ENCODE measurements at places on chromosomes 2 and 18.
A peak's percentile ranks its signal among the peaks of the same experiment; 100 is the strongest.

DNA sequence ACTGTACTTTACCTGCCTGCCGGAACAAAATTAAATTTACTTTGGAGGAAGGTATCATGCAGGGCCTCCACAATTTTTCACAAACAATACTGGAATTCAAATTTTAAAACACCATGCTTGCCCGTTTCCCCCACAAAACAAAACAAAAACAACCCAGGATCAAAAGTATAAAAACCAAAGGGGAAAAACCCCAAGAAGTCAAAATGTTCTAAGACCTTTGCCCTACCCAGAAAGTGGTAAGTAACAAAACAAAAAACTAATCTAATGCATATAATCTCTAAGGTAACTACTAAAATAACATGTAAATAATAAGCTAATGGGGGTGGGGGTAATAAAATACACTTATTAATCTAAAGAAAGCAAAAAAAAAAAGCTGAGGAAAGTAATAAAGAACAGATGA is 60.5 kb downstream of the CUL3 start:
- peaks cover 12% of the 10 kb centered on the region for H3K4me1 ChIP-seq
- no peak for DNase-seq
- H3K4me3 ChIP-seq = no peak overlapping the region
- H3K27ac ChIP-seq = no peak overlapping the region
- H3K27me3 ChIP-seq = no peaks in the 10 kb centered on the region

DNA sequence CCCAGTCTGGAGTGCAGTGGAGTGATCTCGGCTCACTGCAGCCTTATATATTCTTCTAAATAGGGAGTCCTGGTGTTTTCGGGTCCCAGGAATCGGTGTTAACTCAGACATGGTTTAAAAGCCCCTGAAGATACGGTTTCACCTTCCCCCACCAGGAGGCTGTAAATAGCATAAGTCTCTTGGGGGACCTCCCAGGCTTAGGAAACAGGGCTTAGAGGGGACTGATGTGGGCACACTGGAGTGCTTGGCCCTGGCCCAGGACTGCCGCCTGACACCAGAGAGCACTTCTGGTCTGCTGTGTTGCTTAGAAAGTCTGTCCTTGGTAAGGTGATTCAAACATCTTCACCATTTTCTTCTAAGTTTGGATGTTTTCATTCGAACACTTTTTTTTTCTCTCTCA is 39.7 kb upstream of the MAP4K4 start:
- no peak for DNase-seq
- H3K4me1 ChIP-seq = no peaks in the 10 kb centered on the region
- no peaks in the 10 kb centered on the region for H3K27me3 ChIP-seq
- H3K27ac ChIP-seq = no peak overlapping the region
- peaks cover 3% of the 10 kb centered on the region for H3K36me3 ChIP-seq

GRCh38 chr18:35804377-35804776 is 168.1 kb upstream of the RMP24 start:
- peaks cover 9% of the 10 kb centered on the region for H3K27me3 ChIP-seq
- DNase-seq = no peak
- no peaks in the 10 kb centered on the region for H3K4me1 ChIP-seq
- H3K27ac ChIP-seq = no peak overlapping the region
- H3K36me3 ChIP-seq = no peaks in the 10 kb centered on the region

GRCh38 chr18:35811896-35812295 is 160.6 kb upstream of the RMP24 start:
- no peaks in the 10 kb centered on the region for H3K4me1 ChIP-seq
- no peak overlapping the region for H3K4me3 ChIP-seq
- DNase-seq = no peak
- H3K27ac ChIP-seq = no peak overlapping the region

- no peak overlapping the region for H3K27ac ChIP-seq
- no peak for DNase-seq
- no peak overlapping the region for H3K4me3 ChIP-seq
- H3K27me3 ChIP-seq = no peaks in the 10 kb centered on the region
- H3K4me1 ChIP-seq = peaks cover 33% of the 10 kb centered on the region
These were observed 848.6 kb downstream of the CPS1 start for GRCh38 chr2:211405036-211405435.

GRCh38 chr18:2871111-2871720 is 24.4 kb downstream of the EMILIN2 start:
- no peak overlapping the region for H3K4me3 ChIP-seq
- no peak for DNase-seq
- no peaks in the 10 kb centered on the region for H3K4me1 ChIP-seq
- H3K36me3 ChIP-seq = peaks cover 2% of the 10 kb centered on the region
- no peaks in the 10 kb centered on the region for H3K27me3 ChIP-seq

DNA sequence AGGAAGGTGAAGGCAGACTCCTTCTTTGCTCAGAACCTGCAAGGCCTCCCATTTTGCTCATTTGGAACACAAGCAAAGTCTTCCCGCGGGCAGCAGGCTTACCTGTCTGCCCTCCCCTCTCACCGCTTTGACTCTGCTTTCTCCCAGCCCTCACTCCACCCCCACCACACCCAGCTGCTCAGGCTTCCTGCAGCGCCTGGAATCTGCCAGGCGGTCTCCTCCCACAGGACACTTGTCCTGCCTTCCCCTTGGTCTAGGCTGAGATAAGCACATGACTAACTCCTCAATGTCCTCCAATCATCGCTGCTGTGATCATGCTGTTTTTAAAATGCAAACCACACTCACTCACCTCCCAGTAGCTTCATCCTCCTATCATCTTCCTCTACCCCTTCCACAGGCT is 430.0 kb downstream of the ZNF516 start:
- no peak overlapping the region for H3K27ac ChIP-seq
- DNase-seq = no peak
- H3K36me3 ChIP-seq = no peaks in the 10 kb centered on the region
- H3K4me3 ChIP-seq = no peak overlapping the region
- H3K27me3 ChIP-seq = no peaks in the 10 kb centered on the region

GRCh38 chr18:74367905-74368304 is 52.3 kb downstream of the C18orf63 start:
- no peaks in the 10 kb centered on the region for H3K36me3 ChIP-seq
- no peaks in the 10 kb centered on the region for H3K4me1 ChIP-seq
- no peak for DNase-seq
- H3K27ac ChIP-seq = no peak overlapping the region
- H3K4me3 ChIP-seq = no peak overlapping the region

GRCh38 chr18:44733069-44733753 is 52.5 kb downstream of the SETBP1 start:
- no peak for DNase-seq
- peaks cover 70% of the 10 kb centered on the region for H3K4me1 ChIP-seq
- no peaks in the 10 kb centered on the region for H3K27me3 ChIP-seq
- peak overlapping the region; percentile 81 for H3K27ac ChIP-seq

GRCh38 chr2:237424544-237424943 is 10.6 kb upstream of the COL6A3 start:
- no peak overlapping the region for H3K27ac ChIP-seq
- H3K36me3 ChIP-seq = no peaks in the 10 kb centered on the region
- H3K27me3 ChIP-seq = peaks cover 41% of the 10 kb centered on the region
- H3K4me3 ChIP-seq = no peak overlapping the region

GRCh38 chr2:88227446-88227845 is 57.3 kb downstream of the THNSL2 start:
- peaks cover 3% of the 10 kb centered on the region for H3K4me1 ChIP-seq
- no peak for DNase-seq
- no peaks in the 10 kb centered on the region for H3K36me3 ChIP-seq
- H3K27me3 ChIP-seq = no peaks in the 10 kb centered on the region
- H3K4me3 ChIP-seq = no peak overlapping the region

DNA sequence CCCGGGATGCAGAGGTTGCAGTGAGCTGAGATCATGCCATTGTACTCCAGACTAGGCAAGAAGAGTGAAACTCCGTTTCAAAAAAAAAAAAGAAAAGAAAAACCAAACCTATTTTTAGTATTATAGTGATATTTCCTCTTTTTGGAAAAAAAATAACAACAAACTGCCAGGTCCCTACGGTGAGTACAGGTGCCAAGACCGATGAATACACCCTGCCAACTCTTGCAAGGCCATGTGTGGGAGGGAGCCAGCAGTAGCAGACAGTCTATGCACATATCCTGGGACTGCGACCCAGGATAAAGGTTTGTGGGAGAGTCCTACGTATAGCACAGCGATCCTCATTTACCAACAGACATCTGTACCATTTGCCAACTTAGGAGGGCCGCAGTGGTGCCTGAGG is 69.6 kb upstream of the DNMT3A start:
- peaks cover 5% of the 10 kb centered on the region for H3K36me3 ChIP-seq
- no peak overlapping the region for H3K27ac ChIP-seq
- no peak for DNase-seq
- no peaks in the 10 kb centered on the region for H3K27me3 ChIP-seq

DNA sequence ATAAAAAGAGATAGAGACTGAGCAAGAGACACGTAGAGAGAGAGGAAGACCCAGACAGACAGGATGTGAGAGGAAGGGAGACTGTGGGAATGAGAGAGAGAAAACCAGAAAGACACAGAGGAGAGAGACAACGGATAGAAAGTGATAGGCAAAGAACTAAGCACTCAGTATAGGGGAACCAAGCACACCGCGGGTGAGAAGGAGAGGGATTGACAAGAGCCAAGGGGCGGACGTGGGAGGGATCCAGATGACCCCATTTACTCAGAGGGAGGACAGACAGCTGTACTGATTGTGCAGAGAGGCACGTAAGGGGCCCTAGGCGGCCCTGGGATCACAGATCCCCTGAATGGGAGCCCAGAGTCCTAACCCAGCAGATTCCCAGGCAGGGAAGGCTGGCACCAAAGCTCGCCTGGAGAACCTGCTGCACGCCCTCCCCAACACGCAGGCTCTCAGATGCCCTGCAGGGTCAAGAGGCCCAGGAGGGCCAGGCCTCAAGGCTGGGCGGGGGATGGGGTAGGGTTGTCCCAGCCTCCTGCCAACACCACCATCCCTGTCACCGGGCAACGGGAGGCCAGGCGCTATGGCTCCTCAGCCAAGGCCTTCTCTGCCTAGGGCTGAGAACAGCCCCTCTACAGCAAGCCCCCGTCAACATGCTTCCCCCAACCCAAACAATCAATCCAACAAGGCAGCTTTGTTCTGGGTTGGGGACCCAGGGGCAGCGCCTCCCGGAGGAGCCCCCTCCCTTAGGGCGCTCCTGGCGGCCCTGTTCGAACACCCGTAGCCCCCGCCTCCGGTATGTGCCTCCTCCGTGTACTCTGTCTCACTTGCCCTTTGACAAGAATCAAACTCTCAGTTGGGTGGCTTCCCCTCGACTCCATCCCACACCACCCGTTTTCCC is 579 bp downstream of the LOXL3 start:
- peak overlapping the region; percentile 96 for H3K4me3 ChIP-seq
- peak overlapping the region; percentile 95 for H3K27ac ChIP-seq
- H3K27me3 ChIP-seq = peaks cover 10% of the 10 kb centered on the region
- H3K36me3 ChIP-seq = peaks cover 9% of the 10 kb centered on the region
- H3K4me1 ChIP-seq = peaks cover 45% of the 10 kb centered on the region

- no peak overlapping the region for H3K27ac ChIP-seq
- H3K4me1 ChIP-seq = peaks cover 5% of the 10 kb centered on the region
- no peak overlapping the region for H3K4me3 ChIP-seq
- no peak for DNase-seq
These were observed 333.4 kb downstream of the GBX2 start for GRCh38 chr2:235834781-235835180.

DNA sequence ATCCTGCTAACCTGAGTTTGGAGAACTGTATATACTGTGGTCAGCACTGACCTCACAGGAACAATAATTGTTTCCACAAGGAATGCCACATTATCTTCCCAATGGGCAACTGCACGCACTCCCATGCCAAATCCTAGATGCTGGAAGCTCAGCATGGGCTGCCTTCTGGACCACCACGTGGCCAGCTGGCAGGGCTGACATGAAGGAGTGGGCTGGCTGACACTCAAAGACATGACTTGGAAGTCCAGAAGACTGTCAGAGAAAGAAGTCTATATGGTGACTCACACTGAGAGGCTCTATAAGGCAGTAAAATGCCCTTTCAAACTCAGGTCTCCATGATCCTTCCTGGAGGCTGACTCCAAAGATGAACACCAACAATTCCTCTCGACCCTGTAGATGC is 98.4 kb upstream of the RNF152 start:
- H3K4me1 ChIP-seq = peaks cover 7% of the 10 kb centered on the region
- H3K27ac ChIP-seq = no peak overlapping the region
- H3K4me3 ChIP-seq = no peak overlapping the region
- no peaks in the 10 kb centered on the region for H3K27me3 ChIP-seq
- no peak for DNase-seq

DNA sequence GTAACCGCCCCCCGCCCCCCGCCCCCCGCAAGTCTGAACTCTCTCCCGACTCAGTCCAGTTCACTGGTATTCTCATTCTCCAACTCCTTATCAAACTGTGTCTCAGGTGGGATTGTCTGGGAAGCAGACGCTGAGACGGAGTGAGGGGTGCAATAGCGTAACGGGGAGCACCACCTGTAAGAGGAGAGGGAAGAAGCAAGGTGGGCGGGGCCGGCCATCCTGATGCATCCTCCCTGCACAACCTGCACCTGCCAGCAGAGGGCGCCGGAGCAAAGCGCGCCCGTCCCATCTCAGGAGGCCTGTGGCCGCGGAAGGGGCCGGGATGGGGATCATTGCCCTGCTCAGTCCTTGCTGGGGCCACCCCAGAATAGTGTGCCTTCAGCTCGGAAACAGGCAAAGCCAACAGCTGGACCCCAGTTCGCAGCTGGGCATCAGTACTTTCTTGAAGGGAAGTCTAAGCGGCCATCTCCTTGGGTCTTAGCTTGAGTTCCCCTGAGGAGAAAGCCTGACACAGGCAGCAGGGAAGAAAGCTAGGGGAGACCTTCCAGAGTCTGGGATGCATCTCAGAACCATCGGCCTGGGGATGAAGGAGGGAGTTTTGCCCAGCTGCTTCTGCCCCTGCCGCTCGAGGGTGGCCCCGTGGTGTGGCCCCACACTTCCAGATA is 208.0 kb downstream of the TFCP2L1 start:
- peaks cover 20% of the 10 kb centered on the region for H3K4me1 ChIP-seq
- H3K27me3 ChIP-seq = peaks cover 21% of the 10 kb centered on the region
- DNase-seq = peak; percentile 68
- no peak overlapping the region for H3K4me3 ChIP-seq

- H3K27me3 ChIP-seq = peaks cover 77% of the 10 kb centered on the region
- no peaks in the 10 kb centered on the region for H3K36me3 ChIP-seq
- H3K4me3 ChIP-seq = no peak overlapping the region
- no peaks in the 10 kb centered on the region for H3K4me1 ChIP-seq
These were observed 103.7 kb downstream of the APOB start for GRCh38 chr2:20939931-20940795.

- DNase-seq = no peak
- H3K4me3 ChIP-seq = no peak overlapping the region
- peaks cover 4% of the 10 kb centered on the region for H3K36me3 ChIP-seq
- no peaks in the 10 kb centered on the region for H3K27me3 ChIP-seq
- peaks cover 70% of the 10 kb centered on the region for H3K4me1 ChIP-seq
These were observed 201.1 kb downstream of the AGAP1 start for GRCh38 chr2:235694721-235695601.

DNA sequence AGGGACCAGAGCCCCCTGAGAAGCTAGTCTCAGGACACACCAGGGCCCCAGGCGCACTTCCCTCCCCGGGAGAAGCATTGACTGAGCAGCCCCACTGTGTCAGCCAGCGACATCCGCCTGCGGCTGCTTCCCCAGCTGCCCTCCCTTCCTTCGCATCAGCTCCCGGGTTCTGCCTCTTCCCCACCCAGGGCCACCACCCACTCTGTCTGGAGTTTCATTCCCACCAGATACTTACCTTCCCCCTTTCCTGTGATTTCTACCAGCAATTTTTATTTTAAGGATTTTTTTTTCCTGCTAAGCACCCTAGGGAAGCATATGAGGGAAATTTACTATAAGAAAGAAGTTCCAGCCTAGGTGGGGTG is 99.2 kb downstream of the SMAD7 start:
- DNase-seq = no peak
- H3K4me1 ChIP-seq = peaks cover 66% of the 10 kb centered on the region
- no peak overlapping the region for H3K4me3 ChIP-seq
- H3K27ac ChIP-seq = peak overlapping the region; percentile 9

- no peaks in the 10 kb centered on the region for H3K36me3 ChIP-seq
- H3K27me3 ChIP-seq = no peaks in the 10 kb centered on the region
These were observed 442.2 kb upstream of the CELF4 start for GRCh38 chr18:38007676-38008330.
